ENCODE measurements at places on chromosomes 2 and 18. TPM values are rescaled to one million over a fixed set of nuclear protein-coding genes. Genes with fewer than 3 reads are reported as not detected.
A peak's percentile ranks its signal among the peaks of the same experiment; 100 is the strongest.

GRCh38 chr2:124091721-124092120 is 66.6 kb downstream of the CNTNAP5 start:
- no peaks in the 10 kb centered on the region for H3K36me3 ChIP-seq
- H3K27me3 ChIP-seq: no peaks in the 10 kb centered on the region
- no peaks in the 10 kb centered on the region for H3K4me1 ChIP-seq

Gene MROH2A
- not detected for total RNA-seq

Gene GREB1L
- 2.1 TPM for total RNA-seq

GRCh38 chr2:67322353-67323001 is 74.7 kb upstream of the ETAA1 start:
- no peak overlapping the region for H3K27ac ChIP-seq
- H3K4me1 ChIP-seq: peaks cover 31% of the 10 kb centered on the region
- no peak overlapping the region for H3K4me3 ChIP-seq
- H3K36me3 ChIP-seq: no peaks in the 10 kb centered on the region
- peak; percentile 76 for DNase-seq

DNA sequence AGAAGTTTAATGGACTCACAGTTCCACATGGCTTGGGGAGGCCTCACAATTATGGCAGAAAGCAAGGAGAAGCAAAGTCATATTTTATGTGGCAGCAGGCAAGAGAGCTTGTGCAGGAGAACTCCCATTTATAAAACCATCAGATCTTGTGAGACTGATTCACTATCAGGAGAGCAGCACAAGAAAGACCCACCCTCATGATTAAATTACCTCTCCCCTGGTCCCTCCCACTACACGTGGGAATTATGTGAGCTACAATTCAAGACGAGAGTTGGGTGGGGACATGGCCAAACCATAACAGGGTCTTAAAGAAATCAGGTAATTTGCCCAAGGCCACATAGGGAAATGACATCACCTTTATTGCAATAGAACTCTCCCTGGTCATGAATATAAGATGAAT is 1073.3 kb upstream of the ACVR2A start:
- no peak for DNase-seq
- H3K4me1 ChIP-seq: no peaks in the 10 kb centered on the region
- no peaks in the 10 kb centered on the region for H3K27me3 ChIP-seq
- no peak overlapping the region for H3K27ac ChIP-seq
- no peaks in the 10 kb centered on the region for H3K36me3 ChIP-seq

Gene PLGLB2
- 2.5 TPM for total RNA-seq

DNA sequence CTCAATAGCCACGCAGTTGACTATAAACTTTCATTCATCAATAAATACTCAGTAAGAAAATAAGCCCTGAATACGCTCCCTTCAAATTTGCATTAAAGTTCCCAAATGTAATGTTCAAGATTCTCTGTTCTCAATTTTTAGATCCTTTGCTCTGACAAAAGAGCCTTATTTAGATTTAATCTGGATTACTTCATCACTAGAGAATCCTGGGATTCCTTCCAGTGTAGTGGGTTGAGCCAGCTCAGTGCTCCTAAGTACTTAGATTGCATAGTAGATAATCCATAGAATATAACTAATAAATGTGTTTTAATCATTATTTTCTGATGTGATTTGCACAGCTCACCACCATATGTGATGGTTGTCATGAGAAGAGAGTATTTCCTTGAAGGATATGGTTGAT is 1286.2 kb downstream of the SUCLG1 start:
- no peaks in the 10 kb centered on the region for H3K4me1 ChIP-seq
- H3K36me3 ChIP-seq: no peaks in the 10 kb centered on the region
- no peak overlapping the region for H3K4me3 ChIP-seq
- no peak overlapping the region for H3K27ac ChIP-seq

DNA sequence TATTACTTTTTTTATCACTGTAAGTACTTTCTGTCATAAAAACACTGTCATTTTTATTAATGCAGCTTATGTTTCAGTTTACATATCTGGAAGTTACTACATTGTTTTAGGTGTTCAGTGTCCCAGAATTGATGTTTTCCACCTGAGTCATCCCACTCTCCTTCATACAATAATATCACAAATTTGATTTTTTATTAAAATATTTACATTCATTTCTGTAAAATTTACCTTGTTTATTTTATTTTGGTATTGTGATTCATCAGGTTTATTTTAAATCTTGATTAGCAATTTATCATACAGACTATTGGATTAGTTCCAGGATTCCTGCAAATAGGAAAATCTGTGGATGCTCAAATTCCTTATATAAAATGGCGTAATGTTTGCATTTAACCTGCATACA is 1662.9 kb downstream of the SUCLG1 start:
- no peak overlapping the region for H3K4me3 ChIP-seq
- DNase-seq: no peak
- no peak overlapping the region for H3K27ac ChIP-seq
- H3K36me3 ChIP-seq: no peaks in the 10 kb centered on the region
- H3K4me1 ChIP-seq: no peaks in the 10 kb centered on the region
- no peaks in the 10 kb centered on the region for H3K27me3 ChIP-seq

DNA sequence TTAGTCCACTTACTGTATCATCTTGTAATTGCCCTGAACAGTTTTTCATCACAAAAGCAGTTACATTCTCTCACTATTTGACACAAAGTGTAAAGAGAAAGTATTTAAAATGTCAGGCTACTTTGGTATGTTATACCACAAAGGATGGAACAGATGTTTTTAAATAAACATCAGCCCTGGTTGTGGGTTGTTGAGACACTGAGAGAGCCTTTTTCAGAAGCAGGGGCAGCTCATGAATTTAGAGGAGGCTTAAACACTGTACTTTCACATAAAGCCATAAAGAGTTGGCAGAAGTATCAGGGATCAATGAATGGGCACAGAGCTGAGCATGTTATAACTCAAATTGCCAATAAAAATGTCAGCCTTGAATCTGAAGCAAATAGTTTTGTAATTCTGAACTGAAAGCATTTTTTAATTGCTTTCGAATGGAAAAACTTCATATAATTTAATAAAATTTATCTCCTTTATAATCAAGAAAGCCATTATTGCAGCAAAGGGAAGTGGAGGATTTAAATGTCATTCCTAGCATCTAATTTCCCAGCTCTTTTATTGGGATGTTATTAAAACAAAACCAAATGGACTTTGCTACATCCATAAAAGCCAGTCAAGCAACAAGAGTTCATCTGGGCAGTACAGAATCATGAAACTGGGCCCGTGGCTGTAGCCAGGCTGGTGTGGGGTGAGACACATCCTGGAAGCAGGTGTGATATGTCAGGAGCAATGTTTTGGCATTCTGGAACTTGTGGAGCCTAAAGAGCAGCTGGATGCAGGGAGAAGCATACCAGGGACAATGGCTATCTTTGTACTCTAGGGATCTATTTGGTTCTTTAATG is 95.1 kb upstream of the NT5C1B start:
- H3K36me3 ChIP-seq: no peaks in the 10 kb centered on the region
- H3K4me3 ChIP-seq: no peak overlapping the region
- H3K4me1 ChIP-seq: no peaks in the 10 kb centered on the region
- H3K27me3 ChIP-seq: no peaks in the 10 kb centered on the region
- H3K27ac ChIP-seq: no peak overlapping the region

Gene NDUFAF7
- 26.6 TPM for total RNA-seq

DNA sequence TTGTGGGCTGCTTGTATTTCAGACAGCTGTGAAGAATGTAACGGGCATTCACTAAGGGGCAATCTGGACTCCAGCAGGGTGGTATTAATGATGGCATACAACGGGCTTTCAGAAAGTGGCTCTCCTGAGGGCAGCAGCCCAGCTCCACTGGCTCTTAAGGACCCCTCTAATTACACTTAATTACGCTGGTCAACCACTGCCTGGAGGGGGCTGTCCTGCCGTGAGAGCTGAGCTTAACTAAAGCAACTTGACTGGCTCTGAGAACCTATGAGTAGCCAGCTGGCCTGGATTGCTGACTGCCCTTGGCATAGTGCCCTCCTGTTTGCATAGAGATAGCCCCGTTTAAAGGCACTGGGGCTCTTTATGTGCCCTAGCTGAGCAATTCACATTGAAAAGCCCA is 3.8 kb downstream of the LIPG start:
- DNase-seq: peak; percentile 53
- H3K4me1 ChIP-seq: no peaks in the 10 kb centered on the region
- H3K36me3 ChIP-seq: no peaks in the 10 kb centered on the region
- H3K4me3 ChIP-seq: no peak overlapping the region

DNA sequence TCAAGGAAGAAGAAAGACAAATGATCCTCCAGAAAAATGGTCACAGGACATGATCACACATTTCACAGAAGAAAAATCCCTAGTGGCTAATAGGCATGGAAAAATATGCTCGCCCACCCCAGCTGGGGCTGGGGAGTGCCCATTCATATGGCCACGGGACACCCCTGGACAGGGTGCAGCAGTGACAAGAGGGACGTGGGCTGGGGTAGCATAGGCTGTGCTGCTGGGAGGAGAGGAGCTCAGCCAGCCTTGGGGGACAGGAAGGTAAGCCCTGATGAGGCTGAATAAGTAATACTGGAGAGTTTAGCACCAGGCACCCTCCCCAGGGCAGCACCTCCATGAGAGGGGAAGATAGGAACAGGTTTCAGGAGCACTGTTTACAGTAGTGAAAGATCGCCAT is 254.9 kb upstream of the HS6ST1 start:
- H3K36me3 ChIP-seq: no peaks in the 10 kb centered on the region
- H3K27ac ChIP-seq: no peak overlapping the region

Gene PCGF1
- 16.7 TPM for total RNA-seq

Measured in adrenal gland (tissue), 19 donors.